Caudate nucleus (tissue), 63 donors: ENCODE measurements at places on chromosomes 7 and 10.

- DNase-seq, result no peak
Observed at GRCh38 chr7:157543276-157543675, 206.5 kb downstream of the DNAJB6 start.

- DNase-seq, result no peak
Observed at GRCh38 chr7:110418659-110419280, 672.2 kb upstream of the LRRN3 start.

- DNase-seq, result no peak
Observed at GRCh38 chr10:27799046-27799445, 53.4 kb upstream of the MKX start.

GRCh38 chr10:31952066-31952465, 23.4 kb upstream of the ARHGAP12 start:
- no peak for DNase-seq

DNA sequence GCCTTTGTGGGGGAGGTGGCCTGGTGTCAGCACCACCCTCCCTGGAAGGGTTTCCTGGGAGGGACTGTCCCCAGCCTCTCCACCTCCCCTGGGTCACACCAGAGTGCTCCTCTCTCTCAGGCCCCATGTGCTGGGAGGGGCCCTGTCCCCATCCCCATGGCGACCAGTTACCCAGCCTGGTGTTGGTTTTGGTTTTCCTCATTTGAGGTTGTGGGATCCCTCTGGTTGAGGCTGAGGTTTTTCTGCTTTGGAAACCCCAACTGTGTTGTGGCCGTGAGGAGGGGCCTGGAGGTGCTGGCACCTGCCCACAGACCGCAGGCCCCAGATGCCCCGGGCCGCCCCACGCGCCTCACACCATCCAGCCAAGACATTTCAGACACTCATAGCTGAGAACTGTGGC, 106.3 kb downstream of the GRK5 start:
- DNase-seq, result no peak

- no peak for DNase-seq
Observed at GRCh38 chr10:118106426-118106825, 59.7 kb upstream of the RAB11FIP2 start.

DNA sequence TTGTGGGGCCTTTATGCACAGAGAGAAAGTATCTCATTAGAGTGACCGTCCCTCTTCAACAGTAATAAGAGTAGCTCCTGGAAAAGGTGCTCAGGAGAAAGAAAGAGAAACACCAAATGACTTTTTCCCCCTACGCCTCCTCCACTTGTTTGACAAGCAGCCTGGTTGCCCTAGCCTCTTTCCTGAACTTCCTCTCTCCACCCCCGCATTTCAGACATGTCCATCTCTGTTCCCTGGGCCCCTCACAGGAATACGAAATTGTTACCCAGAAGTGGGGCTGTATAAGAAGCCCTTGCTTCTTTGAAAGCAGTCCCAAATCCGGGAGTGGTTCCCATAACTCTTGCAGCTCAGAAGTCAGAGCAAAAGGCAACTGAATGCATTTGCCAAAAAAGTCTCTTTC, 119.6 kb upstream of the ADO start:
- no peak for DNase-seq

DNA sequence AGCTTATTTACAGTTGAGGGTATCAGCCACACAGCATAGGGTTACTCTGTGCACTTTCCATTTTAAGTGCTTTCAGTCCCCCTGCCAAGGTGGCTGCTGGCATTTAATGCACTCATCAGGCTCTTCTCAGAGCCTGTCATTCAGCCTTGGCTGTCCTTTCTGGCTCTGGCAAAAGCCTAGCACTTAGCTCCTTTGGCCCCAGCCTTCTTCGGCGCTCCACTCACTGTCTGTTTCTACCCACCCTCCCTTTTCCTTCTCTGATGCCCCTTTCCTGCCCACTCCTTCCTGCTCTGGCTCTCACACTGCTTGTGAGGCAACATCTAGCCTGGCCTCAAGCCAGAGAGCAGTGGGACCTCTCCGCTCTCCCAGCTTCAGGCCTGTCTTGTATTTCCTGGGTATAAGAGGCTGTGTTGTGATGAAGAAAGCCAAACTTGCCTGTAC, 60.2 kb downstream of the WIPF3 start:
- peak; percentile 37 for DNase-seq

DNA sequence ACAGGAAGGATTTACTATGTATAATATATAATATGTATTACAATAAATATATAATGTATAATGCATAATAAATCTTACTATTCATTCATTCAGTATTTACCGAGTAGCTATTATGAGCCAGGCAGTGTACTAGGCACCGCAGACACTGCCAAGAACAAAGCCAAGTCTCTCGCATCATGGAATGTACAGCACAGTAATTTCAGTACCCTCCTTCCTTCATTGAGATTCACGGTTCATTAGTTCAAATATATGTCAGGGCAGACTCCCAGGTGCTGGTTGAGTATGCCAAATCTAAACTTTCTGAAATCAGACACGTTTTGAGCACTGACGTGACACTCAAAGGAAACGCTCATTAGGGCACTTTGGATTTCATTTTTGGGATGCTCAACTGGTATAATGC, 9.1 kb downstream of the USP6NL start:
- no peak for DNase-seq
